Skeletal muscle cell (primary cell): ENCODE measurements at places on chromosomes 2 and 18.

- no peak for DNase-seq
Measured at GRCh38 chr18:3269241-3269913, 7.4 kb downstream of the MYL12B start.

DNA sequence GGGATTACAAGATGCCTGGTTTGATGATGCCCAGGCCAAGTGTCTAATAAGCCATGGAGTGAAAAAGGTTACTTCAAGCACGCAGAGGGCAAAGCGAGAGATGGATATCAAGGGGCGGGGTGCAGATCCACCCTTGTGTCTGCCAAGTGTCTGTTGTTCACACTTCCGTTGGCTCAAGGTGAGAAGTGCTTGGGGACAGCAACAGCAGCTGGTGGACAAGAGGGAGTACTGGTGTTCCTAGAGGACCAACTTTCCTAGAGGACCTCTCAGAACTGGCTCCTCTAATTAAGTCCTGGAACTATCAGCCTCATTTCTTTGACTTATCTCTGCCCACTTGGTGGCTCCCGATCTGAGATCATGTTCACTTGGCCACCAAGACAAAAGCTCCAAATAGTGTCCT, 299.1 kb downstream of the PRKCE start:
- no peak for DNase-seq

GRCh38 chr2:107027205-107027604, 141.2 kb upstream of the ST6GAL2 start:
- peak; percentile 26 for DNase-seq

GRCh38 chr2:31212659-31213600, 4.4 kb downstream of the CAPN14 start:
- no peak for DNase-seq

DNA sequence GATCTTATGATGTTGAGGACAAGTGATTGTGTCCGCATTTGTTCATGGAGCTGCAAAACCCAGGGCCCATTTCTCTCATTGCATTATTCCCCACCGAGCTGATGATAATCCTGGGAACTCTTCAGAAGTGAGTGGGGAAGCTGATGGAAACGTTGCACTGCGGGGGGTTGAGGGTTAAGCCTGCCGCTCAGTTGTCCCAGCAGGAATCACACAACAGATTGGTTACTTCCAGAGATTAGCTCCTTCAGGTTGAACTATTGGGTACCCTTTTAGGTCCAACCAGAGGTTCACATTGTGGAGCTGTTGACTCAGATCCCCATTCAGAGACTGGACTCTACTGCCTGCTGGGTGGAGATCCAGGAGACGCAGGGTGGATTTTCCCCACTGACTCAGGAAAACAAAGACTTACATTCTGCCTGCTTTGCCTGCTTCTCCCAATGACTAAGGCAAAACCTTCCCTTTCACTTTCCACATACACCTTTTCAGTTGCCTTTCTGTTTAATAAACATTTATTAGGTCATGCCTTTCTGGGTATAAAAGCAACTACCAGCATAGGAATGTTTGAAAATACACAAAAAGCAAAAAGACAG, 286.4 kb downstream of the TXNL1 start:
- DNase-seq = no peak

DNA sequence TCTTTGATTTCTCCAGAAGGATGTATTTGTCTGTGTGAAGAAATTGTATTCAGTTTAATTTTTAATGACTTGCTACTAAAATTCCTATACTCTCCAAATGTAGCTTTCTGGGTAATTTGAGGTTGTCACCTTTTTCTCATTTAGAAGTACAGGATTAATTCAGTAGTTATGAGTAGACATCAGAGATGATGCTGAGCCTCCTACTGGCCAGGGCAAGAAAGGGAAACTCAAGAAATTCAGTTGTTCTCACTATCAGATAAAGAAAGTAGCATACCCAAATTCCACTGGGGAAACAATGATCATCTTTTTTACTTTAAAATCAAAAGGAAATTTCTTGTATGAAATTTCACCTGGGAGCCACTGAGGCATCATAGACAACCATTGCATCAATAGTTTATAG, 199.4 kb downstream of the SATB2 start:
- DNase-seq = no peak

GRCh38 chr2:127621981-127622431, 23.9 kb upstream of the GPR17 start:
- no peak for DNase-seq

DNA sequence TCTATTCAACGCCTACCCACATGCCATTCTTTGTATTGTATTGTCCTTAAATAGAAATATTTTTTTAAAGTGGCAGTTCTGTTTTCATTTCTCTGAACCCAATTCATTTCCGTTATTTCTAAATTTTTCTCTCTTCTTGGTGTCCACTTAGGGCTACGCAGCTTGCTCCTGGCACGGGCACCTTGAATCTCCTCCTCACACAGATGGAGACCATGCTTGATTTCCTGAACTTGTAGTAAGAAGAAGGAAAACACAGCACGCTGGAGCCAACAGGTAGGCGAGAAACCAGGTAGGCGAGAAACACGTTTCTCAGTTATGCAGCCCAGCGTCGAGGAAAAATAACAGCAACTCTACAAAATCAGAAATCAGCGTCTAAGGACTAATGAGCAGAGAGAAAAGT, 428.9 kb downstream of the STK39 start:
- no peak for DNase-seq

DNA sequence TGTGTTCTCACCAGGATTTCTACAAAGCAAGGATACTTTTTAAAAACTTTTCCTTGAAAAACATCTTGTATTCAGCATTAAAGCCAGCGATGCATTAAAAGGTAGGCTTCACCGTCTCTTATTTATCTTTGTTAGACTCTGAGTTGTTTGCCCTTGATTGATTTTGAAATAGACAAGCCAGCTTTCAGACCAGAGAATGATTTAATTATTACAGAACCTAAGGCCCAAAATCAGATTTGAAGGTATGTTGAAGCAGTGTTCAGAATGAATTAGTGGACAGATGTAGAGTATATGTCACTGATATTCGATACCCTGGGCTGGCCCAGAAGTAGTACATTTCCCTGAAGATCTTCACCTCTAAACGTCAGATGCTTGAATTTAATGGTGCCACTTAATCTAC, 136.4 kb downstream of the THSD7B start:
- DNase-seq = no peak

GRCh38 chr2:65227020-65227455, 593 bp upstream of the ACTR2 start:
- no peak for DNase-seq

DNA sequence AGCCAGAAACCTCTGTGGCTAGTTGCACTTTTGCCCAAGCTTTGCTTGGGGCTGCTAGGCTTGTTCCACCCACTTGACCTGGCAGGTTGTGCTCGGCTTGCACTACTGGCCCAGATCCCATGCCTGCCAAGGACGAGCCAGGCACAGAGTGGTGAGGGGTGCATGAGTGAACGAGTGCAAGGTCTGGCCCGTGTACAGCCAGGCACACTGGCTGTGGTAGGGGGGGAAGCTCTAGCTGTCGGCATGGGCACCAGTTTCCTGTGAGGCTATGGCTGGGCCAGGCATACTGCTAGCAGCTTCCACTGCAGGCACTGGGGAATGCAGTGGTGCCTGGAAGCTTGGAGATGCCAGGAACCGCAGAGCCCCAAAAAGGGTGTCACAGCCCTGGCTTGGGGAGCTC, 210.4 kb downstream of the AKAIN1 start:
- no peak for DNase-seq

GRCh38 chr18:8717011-8717770, 11.8 kb downstream of the MTCL1 start:
- no peak for DNase-seq

- DNase-seq = no peak
Measured at GRCh38 chr2:23583467-23583866, 198.5 kb downstream of the KLHL29 start.

DNA sequence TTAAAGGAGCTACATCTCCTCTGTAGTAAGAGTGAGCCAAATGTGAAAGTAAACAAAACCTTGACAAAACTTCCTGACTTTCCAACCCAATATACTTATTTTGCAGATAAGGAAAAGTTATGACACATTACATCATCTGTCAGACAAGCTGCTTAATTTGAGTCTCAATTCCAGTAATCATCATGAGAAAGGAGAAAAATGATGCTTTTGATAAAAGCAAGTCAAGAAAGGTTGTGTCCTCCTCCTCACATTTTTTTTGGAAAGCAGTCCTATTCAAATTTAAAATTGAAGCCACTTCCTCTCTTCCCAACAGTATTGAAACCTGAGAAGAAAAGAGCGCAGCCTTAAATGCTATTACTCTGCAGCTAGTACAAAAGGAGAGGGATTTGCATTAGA, 519.6 kb downstream of the LRP1B start:
- no peak for DNase-seq

DNA sequence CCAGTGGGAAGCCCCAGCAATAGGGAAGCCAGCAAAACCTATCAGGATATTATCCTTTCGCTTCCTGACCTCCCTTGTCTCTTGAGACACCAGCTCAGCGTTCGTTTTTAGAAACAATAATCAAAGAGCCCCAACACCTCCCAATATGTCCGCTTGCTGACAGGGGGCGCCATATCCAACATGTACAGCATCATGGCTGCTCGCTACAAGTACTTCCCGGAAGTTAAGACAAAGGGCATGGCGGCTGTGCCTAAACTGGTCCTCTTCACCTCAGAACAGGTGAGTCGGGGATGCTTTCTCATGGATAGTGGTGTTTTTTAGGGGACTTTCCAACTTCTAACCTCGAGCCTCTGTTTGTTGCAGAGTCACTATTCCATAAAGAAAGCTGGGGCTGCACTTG, 28.7 kb downstream of the GAD1 start:
- no peak for DNase-seq
